Activated CD4-positive, alpha-beta T cell treated with anti-CD3 and anti-CD28 coated beads, Interleukin-10, Interleukin-2, amounts not matched to agents 100 ng/mL and 50 ng/mL, durations not matched to agents 16 hours and 8 hours (primary cell): ENCODE measurements at places on chromosomes 13 and 19.

DNA sequence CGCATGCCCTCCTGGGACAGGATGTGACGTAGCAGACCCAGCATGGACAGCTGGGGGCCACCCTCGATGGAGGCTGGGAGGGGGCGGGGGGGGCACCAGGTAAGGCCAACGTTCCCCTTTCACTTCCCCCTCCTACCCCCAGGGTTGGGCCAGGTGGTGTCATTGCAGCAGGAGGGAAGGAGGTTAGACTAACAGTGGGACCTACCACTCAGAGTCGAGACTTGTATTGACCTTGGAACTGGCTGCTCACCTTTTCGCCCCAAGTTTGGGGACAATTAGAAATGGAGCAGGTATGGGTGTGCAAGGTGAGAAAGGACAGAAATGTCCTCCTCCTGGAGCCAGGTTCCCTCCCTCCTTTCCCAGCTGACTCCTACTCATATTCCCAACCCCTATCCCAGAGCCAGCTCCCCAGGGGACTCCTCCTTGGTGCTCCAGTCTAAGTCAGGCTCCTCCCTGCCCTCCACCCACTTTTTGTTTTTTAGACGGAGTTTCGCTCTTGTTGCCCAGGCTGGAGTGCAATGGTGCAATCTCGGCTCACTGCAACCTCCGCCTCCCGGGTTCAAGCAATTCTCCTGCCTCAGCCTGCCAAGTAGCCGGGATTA lies 8.6 kb upstream of the SLC25A41 start:
- no peak for DNase-seq

- no peak for DNase-seq
Observed at GRCh38 chr13:77692746-77693448, 4.6 kb upstream of the SLAIN1 start.

GRCh38 chr13:76756451-76756850 lies 129.8 kb downstream of the KCTD12 start:
- DNase-seq = no peak

DNA sequence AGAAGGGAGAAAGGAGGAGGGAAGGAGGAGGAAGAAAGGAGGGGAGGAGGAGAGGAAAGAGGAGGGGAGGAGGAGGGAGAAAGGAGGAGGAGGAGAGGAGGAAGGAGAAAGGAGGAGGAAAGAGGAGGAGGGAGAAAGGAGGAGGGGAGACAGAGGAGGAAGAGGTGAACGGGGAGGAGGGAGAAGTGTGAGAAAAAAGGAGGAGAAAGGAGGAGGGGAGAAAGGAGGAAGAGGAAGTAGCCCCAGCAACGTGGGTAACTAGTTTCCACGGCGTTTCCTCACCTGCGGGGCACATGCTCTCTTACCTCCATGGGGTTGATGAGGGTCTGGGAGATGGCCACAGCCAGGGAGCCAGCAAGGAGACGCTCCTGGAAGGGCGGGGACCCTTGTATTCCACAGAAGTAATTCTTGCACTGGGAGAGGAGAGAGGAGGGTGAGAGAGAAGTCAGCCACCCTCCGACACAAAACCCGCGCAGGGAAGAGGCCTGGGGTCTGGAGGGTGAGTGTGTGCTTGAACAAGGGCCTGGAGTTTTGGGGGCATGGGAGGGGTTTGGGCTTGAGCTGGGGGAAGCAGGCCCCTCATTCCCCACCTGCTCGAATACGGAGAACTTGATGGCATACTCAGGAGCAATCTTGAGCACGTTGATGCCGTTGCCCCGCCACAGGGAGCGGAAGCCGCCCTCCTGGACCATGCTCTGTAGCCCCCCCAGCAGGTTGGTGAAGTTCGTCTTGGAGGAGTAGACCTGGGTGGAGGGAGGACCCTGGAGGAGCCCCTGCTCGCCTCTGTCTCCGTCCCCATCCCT lies 3.9 kb downstream of the SLC25A41 start:
- DNase-seq = no peak

- DNase-seq = no peak
Observed at GRCh38 chr13:107124129-107124718, 556.3 kb upstream of the ARGLU1 start.
